ENCODE measurements at places on chromosomes 2 and 18.

DNA sequence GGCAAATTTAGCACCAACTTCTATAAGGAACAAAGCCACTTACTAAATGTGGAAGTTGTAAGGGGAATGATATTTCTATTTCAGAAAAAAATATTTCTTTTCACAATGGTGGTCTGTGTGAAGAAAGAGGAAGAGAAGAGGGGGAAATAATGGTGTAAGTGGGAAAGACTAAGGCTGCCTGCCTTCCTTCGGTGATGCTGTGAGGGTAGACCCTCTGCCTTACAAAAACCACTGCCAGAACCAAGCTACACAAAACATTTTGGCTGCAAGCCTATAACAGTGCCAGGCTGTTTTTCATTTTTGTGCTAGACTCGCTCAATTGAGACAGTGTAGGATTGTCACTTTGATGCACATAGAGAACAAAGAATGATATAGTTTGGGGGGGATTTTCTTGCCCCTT lies 286.6 kb downstream of the ZEB2 start:
- no peak for DNase-seq

DNA sequence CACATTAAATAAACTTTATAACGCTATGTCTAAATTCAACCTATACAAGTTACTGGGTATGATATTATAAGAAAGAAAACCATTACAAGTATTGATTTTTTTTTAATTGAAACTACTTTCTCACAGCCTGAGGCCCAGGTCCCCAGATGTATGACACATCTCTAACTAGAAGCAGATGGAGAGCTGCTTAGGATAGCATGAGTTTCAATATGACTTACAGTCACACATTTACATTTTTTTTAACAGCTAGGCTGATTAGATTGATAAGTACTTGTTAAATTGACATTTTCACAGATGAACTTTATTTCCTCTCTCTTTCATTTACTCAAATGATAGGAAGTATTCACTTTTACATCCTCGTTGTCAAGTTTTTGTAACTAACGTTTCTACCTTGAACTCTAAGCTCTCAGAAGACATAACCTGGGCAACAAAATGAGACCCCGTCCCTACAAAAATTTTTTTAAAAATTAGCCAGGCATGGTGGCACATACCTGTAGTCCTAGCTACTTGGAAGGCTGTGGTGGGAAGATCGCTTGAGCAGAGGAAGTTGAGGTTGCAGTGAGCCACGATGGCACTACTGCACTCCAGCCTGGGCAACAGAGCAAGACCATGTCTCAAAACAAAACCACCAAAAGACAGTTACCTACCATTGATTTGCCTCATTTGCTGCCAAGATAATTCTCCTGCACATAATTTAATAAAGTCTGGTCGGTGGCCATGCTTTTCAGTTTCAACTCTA lies 52.4 kb downstream of the STK39 start:
- peak; percentile 29 for DNase-seq

DNA sequence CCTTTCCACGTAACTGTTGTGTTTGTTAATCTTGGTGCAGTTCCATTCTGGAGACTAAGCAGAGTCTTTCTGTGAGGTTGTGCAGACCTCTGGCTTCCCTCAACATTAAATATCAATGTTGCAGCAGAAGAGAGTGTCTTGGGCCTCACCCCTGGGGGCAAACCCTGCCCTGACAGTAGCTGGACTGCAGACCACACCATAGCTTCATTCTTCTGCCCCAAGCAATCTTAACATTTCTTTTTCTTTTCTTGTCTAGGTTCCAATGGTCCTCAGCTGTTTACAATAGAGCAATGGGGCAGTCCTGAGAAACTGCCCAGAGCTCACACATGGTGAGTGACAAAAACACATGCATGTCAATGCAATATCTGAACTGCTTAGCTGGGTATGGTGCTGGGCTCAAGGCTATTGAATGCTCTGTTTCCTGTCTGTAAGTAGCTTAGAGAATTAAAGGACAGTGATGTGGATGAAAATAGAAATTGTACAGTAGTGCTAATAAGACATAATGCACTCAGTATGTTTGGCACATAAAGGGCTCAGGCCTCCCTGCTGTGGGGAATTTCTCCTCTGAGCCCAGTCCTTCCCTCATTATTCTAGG lies 237.6 kb downstream of the ALPK2 start:
- DNase-seq, result no peak

DNA sequence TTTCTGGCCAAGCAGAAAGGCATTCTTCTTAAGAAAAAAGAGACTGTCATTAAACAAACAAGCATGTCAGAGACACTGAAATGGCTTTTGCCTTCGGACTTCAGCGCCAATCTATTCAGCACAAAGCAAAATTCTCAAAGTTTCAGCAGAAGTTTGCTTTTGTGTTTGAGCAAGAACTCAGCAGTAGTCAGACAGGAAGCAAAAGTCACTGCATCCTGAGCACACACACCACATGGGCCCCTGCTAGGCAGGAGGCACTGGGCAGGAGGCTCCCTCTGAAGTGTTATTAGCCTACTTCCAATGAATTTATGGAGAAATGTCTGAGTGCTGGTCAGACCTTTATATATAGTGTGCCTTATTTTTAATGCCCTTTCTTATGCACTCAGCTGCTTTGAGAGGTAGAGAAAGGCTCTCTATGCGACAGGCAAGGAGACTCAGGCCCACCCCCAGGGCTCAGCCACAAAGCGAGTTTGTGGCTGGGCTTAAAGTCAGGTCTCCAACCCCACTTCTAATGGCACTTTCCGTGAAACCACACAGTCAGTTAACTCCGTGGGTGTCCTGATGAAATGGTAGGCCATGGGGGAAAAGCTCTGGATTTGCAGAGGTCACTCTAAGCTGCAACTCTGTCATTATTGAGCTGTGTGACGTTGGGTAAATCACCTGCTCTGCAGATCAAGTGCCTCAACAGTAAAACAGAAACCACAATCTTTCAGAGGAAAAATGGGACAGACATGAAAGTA lies 161.0 kb upstream of the TMEM200C start:
- DNase-seq, result no peak

DNA sequence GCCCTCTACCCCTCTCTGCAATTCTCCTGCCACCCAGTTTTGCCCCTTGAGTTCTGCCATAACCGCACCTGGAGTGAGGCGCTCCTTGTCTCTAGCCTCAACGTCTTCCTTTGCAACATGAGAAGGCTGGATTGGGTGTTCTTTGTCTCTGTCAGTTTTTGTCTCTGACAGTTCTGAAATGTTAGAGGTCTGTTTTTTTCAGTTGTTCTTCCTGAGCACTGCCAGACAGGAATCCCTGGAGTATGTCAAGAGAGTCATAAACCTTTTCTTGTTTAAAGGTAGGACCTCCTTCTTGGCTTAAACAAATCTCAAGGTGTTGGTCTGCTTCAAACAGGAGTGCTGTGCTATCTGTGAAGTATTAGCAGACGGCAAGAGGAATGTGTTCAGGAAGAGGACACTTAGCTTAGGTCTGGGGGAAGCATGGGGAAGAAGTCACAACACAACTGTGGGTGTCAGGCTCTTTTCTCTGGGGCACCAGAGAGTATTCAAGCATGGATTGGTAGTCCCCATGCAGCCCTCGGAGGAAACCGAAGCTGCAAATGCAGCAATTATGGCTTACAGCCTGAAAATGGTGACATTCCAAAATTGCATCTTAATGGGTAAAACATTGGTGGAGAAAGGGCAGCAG lies 32.3 kb downstream of the AFF3 start:
- DNase-seq, result no peak

- no peak for DNase-seq
These were observed 108.7 kb upstream of the ALPP start for GRCh38 chr2:232269867-232270266.

DNA sequence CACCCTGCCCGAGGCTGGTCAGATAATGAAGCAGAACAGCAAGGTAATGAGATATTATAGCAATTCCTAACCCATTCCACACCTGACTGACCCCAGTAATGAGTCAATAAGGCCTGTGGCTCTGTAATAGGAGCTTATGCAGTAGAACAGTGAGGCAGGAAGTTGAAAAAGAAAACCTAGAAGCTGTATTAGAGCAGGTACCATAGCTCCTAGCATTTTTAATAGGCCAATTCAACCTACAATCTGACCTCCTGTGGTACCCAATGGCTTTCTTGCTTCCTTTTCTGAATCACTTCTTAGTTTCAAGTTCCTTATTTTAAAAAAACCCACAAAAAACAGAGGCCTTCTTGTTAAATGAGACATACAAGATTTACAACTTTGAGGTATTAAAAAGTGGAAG lies 43.6 kb upstream of the MAP2 start:
- no peak for DNase-seq

DNA sequence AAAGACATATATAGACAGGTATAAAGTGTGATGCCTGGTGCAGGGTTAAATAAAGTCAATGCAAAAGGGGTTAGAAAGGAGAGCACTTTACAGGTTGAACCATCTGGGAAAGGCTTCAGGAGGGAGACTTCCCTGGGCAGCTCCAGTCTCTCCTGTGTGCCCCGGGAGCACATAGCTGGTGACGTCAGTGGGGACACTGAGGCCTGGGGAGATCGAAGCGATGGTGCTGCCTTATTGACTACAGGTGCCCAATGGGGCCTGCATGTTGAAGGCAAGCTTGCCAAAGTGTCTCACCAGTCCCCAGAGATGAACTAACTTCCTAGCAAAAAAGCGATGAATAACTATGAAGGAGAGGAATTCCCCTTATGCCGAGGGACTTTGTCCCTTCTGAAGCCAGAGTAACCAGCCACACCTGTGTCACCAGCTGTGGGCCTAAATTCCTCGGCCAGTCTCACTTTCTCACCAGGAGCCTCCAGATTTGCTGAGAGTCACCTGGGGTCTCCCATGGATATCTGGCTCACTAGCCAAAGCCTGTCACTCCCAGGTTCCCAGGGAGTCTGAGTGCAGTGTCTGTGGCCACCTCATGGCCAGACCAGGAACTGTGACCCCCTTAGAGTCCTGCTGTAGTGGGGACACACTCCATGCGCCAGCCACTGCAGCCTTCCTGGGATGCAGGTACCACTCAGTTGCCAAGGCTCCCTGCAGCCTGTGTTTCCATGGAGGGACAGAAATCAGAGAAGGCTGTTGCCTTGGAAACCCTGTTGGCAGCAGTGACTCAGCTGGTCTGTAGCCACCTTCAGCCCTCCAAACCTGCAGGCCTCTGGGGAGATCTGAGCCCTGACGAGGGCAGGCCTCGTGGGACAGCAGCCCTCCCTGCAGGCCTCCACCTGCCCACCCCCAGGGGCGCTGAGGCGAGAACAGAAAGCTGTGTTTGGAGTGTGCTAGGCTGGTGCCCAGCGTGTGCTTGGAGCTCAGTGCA lies 128.7 kb downstream of the CTIF start:
- DNase-seq, result no peak

- peak; percentile 39 for DNase-seq
These were observed 496 bp downstream of the SUCLG1 start for GRCh38 chr2:84458551-84459017.

DNA sequence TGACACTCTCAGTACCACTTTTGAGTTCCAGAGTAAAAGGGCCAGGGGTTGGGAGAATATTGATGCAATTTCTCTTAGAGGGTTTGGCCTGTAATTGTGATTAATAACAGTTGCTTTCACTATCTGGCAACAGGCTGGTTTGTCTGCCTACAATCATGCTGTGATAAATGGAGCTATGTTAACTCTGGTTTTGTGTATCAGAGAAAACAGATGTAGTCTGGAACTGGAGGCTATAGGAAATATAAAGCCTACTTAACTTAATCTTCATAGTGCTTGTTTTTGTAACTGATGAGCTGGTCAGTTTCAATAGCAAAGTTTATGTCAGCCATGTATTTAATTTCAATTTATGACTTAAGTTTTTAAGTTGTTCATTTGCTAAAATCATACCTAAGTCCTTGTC lies 138.0 kb downstream of the AGPS start:
- no peak for DNase-seq

DNA sequence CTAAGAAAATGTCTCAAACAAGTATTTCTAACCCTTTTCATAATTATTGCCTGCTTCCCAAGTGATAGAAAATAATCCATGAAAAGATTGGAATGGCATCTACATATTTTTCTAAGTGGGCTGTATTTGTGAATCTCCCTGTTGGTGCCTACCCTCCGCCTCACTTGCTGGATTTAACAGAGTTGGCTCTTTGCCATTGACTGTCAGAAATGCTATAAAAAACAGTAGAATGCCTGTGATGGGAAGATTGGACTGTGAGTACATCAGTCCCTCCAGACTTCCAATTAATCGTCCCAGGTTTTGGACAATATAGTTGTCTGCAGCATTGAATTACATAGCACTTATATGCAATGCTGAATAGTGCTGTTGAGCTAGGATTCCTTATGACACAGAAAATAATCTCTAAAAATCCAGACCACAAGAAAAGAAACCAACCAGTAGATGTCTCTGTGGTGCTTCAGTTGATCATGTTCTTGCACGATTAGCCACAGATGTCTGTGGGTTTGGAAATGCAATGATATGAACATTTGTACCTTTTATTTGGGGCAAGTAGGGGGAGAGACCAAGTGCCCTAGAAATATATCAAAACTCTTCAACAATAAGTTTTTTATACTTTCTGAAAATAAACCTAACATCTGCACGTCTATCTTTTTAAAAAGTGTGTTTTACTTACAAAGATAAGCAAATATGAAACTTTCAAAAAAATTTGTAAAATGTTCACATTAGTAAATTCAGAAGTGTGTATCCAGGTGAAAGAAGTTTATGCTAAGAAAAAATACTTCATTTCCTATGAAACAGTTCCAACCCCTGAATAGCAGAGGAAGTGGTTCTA lies 88.5 kb downstream of the DYNAP start:
- no peak for DNase-seq

- no peak for DNase-seq
These were observed 438.0 kb upstream of the ID2 start for GRCh38 chr2:8243748-8244400.
